Common myeloid progenitor, CD34-positive (primary cell): ENCODE measurements at places on chromosomes 13 and 19.

- peak overlapping the region; percentile 6 for H3K27ac ChIP-seq
- H3K36me3 ChIP-seq = peaks cover 29% of the 10 kb centered on the region
- peak overlapping the region; percentile 91 for H3K4me3 ChIP-seq
Measured at GRCh38 chr19:49499030-49499670, 2.9 kb downstream of the RPS11 start.

GRCh38 chr19:1066251-1066747 is 668 bp upstream of the ARHGAP45 start:
- H3K4me1 ChIP-seq = peaks cover 52% of the 10 kb centered on the region
- H3K4me3 ChIP-seq = peak overlapping the region; percentile 91
- DNase-seq = peak; percentile 38
- peaks cover 8% of the 10 kb centered on the region for H3K36me3 ChIP-seq
- no peaks in the 10 kb centered on the region for H3K27me3 ChIP-seq
- no peak overlapping the region for H3K27ac ChIP-seq

GRCh38 chr13:83057119-83057518 is 825.2 kb downstream of the SLITRK1 start:
- no peaks in the 10 kb centered on the region for H3K4me1 ChIP-seq
- DNase-seq = no peak
- H3K27ac ChIP-seq = no peak overlapping the region
- H3K27me3 ChIP-seq = no peaks in the 10 kb centered on the region
- H3K4me3 ChIP-seq = no peak overlapping the region
- H3K36me3 ChIP-seq = no peaks in the 10 kb centered on the region

DNA sequence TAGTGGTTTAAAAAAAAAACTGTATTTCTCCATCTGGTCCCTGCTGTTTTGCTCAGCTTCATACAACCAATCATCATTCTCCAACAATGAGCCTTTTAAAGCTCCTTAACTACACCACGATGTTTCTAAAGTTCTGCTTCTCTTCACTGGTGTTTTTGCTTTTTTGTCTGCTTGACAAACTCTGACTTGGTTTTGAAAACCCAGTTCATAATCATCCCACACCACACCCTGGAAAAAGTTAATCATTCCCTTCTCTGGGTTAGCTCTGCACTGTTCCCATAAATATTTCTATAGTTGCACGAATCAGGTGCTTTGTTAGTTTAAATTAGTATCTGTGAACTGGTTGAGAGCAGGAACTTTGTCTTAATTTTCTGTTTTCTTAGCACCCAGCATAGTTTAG is 217.1 kb downstream of the ENOX1 start:
- DNase-seq = no peak
- no peak overlapping the region for H3K4me3 ChIP-seq
- H3K4me1 ChIP-seq = peaks cover 7% of the 10 kb centered on the region
- no peak overlapping the region for H3K27ac ChIP-seq
- H3K27me3 ChIP-seq = no peaks in the 10 kb centered on the region

DNA sequence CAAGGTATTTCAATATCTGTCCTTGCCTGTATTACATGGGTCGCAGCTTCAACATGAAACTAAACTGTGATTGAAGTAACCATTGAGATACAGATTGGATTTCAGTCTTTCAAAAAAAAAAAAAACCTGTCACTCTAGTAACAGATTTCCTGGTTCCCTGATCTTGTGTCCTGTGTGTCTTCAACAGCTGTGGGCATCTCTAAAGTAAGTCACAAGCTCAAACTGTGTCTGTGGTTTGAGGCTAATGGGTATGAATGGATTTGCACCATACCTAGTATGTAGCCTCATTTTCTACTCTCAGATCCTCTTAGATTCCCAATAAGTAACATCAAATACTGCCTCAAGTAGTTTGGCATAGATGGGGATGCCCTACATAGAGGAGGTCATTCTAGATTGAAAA is 300.1 kb downstream of the COG6 start:
- no peaks in the 10 kb centered on the region for H3K27me3 ChIP-seq
- no peak for DNase-seq
- no peak overlapping the region for H3K4me3 ChIP-seq
- H3K4me1 ChIP-seq = peaks cover 5% of the 10 kb centered on the region
- no peak overlapping the region for H3K27ac ChIP-seq
- no peaks in the 10 kb centered on the region for H3K36me3 ChIP-seq
